Eye (tissue), 1 donor: ENCODE measurements at places on chromosomes 6 and 20.

DNA sequence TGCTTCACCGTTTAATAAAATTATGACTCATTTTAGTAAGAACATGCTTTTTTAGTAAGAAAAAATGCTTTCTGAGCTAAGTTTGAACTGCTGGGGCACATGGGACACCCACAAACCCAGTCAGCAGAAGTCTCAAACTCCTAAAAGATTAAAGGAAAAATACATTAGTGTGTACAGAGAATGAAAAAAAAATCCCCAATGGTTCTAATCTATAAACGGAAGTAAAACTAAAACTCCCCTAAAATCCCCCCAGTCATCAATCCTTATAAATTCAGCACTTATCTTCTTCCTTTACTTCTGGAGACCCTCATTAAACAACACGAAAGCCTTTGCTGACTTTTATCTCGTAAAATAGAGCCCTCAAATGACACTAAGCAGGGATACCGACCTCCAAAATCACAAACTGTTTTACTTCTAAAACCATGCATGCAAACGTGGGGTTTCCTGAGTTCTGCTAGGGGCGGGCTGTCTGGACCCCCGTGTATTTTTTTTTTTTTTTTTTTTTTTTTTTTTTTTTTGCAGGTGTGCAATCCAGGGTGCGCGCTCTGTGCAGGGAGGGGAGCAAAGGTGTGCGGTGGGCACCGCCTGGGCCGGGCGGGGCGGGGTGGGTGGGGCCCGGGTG is 1.1 kb upstream of the MYB start:
- DNase-seq: peak; percentile 45

DNA sequence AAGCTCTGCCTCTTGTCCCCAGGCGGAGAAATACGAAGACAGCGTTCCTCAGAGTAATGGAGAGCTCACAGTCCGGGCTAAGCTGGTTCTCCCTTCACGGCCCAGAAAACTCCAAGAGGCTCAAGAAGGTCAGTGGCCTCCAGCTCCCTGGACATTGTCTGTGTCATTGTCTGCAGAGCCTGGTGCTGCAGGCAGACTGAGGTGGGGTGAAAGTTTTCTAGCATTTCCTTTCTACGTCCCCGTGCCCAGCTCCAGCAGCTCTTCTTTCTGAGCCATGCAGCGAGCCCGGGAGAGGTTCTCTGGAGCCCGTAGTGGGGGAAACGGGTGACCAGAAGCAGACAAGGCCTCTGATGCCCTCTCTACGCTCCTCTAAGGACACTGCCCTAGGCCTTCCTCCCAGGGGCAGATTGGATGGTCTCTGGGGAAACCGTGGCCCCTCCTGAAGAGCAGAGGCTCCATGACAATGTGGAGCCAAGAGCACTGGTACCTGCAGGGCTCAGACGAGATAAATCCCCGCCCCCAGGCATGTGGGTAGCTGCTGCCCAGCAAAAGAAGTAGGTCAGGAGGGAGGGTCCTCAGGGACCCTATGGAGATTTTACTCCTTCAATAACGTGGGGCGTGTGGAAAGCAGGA is 58.4 kb downstream of the EZR start:
- DNase-seq: peak; percentile 69

DNA sequence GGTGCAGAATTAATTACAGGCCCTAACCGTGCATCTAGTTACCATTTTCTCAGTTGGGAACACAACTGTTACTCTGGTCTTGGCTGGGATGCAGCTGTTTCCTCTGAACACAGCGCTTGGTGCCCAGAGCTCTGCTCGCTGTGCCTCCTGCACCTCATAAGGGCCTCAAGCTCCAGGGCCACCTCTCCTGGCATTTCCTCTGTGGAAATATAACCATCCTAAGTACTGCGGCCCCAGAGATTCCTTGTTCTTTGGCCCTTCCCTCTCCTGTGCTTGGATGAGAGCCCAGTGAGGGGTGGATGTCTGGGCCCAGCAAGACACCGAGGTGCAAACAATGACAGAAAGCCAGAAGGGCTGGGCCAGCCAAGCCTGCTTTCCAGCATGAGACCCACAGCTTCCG is 169.9 kb upstream of the CST7 start:
- no peak for DNase-seq

- DNase-seq: no peak
These were observed 455.3 kb downstream of the EPM2A start for GRCh38 chr6:145279993-145280392.

DNA sequence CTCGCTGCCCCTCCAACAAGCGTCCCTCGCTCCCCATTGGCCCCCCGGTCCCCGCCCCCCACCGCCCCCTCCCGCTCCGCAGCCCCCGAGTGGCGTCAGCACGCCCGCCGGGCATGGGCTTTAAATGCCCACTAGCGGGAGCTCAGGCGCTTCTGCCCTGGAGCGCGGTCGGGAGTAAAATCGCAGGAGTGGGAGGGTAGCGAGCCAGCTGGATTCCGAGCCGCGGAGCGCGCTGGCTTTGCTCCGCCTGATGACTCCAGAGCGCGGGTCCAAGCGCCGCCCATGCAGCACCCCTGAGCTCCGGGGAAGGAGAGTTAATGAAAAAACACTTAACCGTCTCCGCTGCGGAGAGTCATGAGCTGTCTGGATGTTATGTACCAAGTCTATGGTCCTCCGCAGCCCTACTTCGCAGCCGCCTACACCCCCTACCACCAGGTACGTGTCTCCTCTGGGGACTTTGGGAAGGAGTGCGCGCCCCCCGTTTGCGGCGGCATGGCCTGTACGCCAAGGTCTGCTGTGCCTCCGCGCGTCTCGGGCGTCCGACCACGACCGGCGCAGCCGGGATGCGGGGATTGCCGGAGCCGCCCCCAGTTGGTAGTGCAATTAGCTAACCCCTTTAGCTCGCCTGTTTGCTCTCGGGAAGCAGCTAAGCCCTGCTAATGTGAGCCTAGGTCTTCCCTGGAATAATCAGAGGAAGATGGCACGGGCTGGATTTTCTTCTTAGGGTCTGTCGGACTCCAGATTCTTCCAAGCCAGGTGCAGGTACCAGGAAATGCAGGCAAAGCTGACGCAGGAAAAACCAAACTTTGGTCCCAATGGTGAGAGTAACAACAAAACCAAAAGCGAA is at the start of gene VGLL2:
Gene VGLL2, plus strand, starts transcription at position 149 of the 847 bp plus-strand sequence. Its CDS starts 206 bp downstream, at position 355.
- DNase-seq: peak; percentile 87

DNA sequence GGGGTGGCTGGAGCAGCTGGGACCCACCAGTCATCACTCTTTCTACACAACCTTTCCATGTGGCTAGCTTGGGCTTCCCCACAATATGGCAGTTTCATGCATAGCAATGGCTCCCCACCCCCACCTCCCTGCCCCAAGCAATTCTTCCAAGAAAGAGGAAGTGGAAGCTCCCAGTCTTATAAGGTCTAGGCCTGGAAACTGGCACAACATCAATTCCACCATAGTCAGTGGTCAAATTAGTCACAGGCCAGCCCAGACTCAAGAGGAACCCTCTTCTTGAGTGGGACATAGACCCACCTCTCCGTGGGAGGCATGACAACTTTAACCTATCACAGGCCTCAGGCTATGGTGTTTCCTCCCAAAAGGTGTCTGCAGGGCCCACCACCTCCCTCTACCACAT is 17.7 kb downstream of the TGM6 start:
- no peak for DNase-seq

- no peak for DNase-seq
These were observed 9.8 kb upstream of the BHLHE23 start for GRCh38 chr20:63016514-63017075.

DNA sequence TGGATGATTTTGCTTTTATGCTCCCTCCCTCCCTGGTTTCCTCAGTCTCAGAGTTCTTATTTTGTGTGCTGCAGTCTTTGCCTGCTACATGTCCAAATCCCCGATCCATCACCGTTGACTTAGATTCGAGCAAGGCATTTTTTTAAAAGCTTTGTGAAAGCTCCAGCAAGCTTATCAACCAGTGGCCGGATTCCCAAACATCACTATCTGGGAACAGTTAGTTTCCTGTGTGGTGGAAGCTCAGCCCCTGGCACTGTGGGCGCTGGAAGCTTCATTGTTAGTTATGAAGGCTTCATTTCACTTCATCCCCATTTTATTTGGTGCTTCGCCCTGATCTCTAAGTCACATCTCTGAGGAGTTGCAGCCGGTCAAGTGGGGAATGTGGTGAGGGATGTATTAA is 44.7 kb downstream of the DEK start:
- DNase-seq: no peak

DNA sequence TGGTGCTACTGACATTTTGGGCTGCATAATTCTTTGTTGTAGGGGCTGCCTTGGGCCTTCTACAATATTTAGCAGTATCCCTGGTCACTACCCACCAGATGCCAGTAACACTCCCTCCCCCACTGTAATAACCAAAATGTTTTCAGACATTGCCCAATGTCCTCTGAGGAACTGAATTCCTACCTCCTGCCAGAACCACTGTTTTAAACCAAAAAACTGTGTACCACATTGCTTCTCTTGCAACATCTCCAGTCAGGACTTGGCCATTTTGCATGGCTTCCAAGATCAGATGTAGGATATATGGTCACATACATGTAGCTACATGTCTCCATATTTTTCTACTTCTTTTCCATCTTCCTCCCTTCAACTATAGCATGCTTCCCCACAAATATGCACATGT is 97.4 kb upstream of the IFNGR1 start:
- DNase-seq: no peak

DNA sequence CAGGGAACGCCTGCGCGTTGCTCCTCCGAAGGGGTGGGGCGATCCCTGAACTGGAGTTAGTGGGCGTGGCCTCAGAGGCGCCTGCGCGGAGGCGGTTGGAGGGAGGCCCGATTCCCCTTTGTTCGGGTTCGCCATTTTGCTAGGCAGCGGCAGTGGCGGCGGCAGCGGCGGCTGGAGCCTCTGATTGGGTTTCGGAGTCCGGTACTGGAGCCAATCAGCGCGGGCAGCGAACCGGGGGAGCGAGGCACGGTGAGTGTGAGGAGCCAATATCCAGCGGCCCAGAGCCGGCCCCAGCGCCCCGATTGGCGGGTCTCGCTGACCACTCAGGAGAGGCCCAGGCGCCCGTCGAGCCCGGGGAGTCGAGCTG is at the start of gene NFYA:
Gene NFYA, plus strand, starts transcription at position 139 of the 367 bp plus-strand sequence. CDS start 6,116 bp downstream, outside the sequence.
- DNase-seq: no peak

DNA sequence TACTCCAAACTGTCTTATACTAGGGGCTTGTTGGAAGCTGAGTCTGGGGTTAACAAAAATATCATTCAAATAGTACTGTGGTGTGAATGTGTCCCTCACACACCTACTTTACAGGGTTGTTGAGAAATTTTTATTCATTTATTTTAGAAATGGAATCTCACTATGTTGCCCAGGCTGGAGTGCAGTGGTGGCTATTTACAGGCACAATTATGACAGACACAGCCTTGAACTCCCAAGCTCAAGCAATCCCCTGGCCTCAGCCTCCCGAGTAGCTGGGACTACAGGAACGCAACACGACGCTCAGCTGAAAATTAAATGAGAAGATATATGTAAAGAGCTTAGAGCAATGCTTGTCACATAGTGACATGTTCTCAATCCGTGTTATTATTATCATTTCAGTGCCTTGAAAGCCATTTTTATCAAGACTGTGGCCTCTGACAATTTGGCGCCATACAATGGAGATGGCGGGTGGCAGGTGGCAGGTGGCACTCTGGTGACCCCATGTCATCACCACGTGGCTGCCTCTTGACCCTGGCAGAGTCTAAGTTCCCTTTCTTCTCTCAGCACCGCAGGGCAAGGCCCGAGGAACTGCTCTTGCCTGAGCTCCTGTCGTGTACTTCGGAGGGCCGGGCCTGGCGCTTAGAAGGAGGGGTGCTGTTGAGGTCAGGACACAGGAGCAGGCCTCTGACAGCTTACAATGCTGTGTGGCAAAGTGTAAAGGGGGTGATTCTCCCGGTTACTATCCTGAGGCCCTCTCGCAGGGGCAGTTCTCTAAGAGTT is 64.5 kb downstream of the STX11 start:
- DNase-seq: no peak
